Cerebellar nuclear complex (tissue), 1 donor: ENCODE measurements at places on chromosomes 6 and 20.

DNA sequence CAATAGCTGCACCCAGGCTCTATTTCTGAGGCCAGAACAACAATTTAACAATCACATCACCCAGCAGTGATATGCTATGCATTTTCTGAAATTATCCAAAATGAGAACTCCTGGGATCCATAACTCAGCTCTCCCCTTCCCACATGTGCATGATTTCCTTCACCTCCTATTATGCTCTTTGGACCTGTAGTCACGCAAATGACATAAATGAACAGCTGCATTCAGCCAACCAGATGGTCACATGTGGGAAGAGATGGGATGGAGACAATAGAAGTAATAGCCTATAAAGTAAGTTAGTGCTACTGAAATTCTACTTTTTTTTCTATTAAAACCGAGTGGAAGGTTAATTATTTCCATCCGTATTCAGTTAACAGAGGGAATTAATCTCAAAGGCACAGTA is 662.1 kb upstream of the ID4 start:
- no peak for DNase-seq

GRCh38 chr6:6277413-6277812 is 43.0 kb downstream of the F13A1 start:
- no peak for DNase-seq

- DNase-seq, result no peak
These were observed at the start of gene PDE10A for GRCh38 chr6:165662749-165663376. PDE10A (minus strand) TSS chr6:165663241; CDS start chr6:165662811, 430 bp downstream.

DNA sequence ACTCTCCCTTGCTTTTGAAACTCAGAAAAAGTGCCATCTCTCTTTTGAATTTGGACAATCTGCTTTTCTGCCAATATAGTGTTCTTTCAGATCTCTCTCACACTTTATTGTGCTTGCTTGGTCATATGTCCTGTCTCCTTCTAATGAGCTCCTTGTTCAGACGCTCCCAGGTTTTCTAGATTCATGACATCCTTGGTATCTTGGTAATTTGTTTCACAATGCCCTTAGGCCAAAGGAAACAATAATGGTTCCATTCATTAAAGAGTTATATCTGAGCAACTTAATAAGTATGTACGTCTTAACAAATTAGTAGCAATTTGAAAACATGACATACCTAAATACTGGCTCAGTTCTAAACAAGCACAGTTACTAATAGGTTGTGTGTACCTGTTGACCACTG is 293.4 kb upstream of the SPTLC3 start:
- no peak for DNase-seq
